Germinal center (tissue), 1 donor: ENCODE measurements at places on chromosomes 12 and 14.
A peak's percentile ranks its signal among the peaks of the same experiment; 100 is the strongest.

GRCh38 chr12:38124247-38125012, 192.1 kb upstream of the ALG10B start:
- DNase-seq = no peak

- DNase-seq = no peak
Observed at GRCh38 chr14:58367296-58367695, 28.4 kb upstream of the TOMM20L start.

GRCh38 chr14:85934123-85934885, 404.4 kb downstream of the FLRT2 start:
- peak; percentile 2 for DNase-seq

GRCh38 chr12:82740129-82741000, 53.7 kb downstream of the TMTC2 start:
- no peak for DNase-seq

GRCh38 chr12:64269161-64269560, 47.1 kb upstream of the KICS2 start:
- DNase-seq = no peak

GRCh38 chr14:85054178-85054577, 475.8 kb upstream of the FLRT2 start:
- no peak for DNase-seq

- no peak for DNase-seq
Observed at GRCh38 chr12:70806827-70807226, 113.7 kb downstream of the PTPRR start.

GRCh38 chr12:46246021-46246700, 22.7 kb downstream of the SLC38A1 start:
- no peak for DNase-seq
